ENCODE measurements at places on chromosomes 3 and 15.
A peak's percentile ranks its signal among the peaks of the same experiment; 100 is the strongest.

GRCh38 chr3:174541708-174542315, 317.3 kb upstream of the NAALADL2 start:
- no peak for DNase-seq

GRCh38 chr15:39202641-39203040, 378.2 kb upstream of the THBS1 start:
- no peak for DNase-seq

DNA sequence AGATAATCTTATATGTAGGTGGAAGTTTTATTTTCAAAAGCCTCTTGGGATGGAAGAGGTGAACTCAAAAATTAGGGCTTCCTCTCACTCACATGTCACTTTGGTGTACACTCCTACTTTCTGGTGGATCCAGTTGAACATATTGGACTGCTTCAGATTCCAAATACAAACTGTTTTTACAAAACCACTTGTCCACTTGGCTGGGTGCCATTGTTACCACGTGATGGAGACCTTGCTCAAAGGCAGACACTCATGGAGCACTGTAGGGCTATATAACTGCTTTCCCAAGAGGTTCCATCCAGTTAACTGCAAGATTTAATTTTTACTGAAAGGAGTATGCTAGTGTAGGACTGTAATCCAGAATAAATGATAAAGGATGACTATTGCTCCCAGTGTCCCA, 307.0 kb downstream of the EPHA6 start:
- no peak for DNase-seq

DNA sequence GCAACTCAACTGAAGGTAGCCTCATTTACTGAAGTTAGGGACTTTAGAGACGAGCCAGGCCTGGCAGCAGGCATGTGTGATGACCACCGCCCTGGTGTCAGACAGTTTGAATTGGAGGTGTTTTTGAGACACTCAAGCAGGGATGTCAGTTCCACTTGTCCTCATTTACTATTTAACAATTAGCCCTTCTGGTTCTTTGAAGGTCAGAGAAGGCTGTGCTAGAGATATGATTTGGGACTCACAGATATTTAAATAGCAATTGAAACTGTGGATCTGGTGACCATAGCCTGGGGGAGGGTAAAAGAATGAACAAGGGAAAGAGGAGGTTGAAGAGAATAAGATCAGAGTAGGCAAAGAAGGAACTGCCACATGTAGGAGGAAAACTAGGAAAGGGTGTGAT, 74.6 kb downstream of the REC114 start:
- no peak for DNase-seq

- no peak for DNase-seq
Measured at GRCh38 chr15:31320022-31320421, 6.6 kb upstream of the KLF13 start.

DNA sequence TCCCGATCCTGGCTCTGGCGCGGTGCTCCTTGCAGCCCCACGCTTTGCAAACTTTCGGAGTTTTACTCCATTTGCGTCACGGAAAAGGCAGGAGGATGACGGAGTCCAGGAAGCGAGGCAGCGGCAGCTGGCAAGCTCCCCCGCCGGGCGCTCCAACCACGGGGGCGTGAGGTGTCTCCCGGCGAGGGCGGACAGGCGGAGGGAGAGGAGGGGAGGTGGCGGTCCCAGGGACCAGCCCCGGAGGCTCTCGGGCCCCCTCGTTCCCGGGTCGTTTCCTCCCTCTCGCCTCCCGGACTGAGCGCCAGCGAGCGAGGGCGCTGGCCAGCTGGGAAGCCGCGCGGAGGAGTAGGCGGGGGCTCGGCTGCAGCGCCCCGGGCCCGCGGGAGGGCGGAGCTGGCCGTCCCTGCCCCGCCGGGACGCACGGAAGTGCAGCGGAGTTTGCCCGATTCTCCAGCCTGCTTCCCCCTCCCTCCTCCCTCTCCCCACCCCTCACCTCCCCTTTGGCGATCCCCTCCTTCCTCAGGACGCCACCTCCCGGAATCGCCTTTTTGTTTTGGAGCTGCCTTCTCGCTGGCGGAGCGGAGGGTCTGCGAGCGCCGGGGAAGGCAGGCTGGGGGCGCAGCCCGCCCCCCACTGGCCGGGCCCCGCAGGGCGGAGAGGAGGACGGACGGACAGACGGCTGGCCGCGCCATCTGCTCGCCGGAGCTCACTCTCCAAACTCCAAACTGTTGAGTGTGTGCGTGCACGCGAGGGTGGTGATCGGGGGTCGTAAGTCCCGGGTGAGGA, at the start of gene SNX33:
SNX33 (plus strand) TSS at position 543 of the 786 bp plus-strand sequence. CDS start 1,191 bp downstream, outside the sequence.
- peak; percentile 78 for DNase-seq

DNA sequence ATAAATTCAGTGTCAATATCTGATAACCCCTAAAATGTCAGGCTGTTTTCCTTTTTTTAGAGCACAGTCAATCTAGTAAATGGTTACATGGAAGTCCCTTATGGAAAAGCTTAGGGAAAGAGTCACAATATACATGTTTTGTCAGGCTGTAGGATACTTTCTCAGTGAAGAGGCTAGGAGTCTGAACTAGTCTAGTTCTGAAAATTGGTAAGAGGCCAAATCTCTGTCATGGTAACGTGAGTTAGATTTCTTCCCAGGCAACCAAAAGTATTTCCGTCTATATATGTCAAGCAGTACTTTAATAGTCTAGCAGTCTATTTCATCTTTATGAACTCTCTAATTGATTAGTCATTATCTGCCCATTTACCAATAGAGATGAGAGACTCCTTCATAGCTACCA, 215.9 kb upstream of the LRRC3B start:
- no peak for DNase-seq

- no peak for DNase-seq
Measured at GRCh38 chr3:183278479-183279088, 25.5 kb downstream of the B3GNT5 start.

GRCh38 chr3:169091196-169091823, 572.2 kb downstream of the MECOM start:
- DNase-seq = no peak

DNA sequence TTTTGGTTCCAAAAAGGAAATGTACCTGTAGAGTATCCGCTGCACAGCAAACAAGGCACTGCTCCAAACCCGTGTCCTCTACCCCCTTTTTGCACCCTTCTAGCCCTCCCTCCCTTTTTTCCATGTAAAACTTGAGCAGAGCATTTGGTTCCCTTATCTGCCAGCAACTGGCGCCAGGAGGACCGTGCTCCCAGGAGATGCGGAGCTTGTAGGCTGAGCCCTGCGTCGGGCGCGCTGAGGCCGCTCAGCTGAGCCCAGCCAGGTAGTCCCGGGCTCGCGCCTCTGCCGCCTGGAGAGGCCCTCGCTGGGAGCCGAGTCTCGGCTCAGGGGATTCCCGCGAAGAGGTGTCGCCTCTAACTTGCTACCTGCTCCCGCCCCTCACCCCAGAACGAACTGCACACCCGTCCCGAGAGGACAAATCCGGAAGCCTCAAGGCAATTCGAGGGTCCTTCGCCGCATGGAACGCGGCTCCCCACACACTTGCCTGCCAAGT, 575 bp downstream of the TRPM7 start:
- DNase-seq = peak; percentile 22

- DNase-seq = no peak
Measured at GRCh38 chr15:72092006-72092405, 25.9 kb downstream of the MYO9A start.

DNA sequence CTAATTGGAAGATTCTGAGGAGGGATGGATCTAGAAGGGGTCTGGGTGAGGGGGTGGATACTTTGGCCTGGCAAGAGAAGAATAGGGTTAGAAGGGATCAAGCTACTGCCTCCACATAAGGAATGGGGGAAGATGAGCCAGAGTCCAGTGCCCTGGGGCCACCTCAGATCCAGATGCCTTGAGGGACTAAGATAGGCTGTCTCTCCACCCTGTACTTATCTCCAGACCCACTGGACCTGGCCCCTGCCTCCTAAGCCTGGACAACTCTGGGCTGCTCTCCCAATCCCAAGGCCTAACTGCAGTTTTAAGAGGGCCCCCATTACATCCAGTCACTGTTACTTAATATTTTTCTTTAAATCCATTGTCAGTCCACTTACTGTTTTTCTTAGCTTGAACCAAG, 2.0 kb downstream of the DVL3 start:
- no peak for DNase-seq

- no peak for DNase-seq
Measured at GRCh38 chr3:1262246-1262645, 169.4 kb downstream of the CNTN6 start.

DNA sequence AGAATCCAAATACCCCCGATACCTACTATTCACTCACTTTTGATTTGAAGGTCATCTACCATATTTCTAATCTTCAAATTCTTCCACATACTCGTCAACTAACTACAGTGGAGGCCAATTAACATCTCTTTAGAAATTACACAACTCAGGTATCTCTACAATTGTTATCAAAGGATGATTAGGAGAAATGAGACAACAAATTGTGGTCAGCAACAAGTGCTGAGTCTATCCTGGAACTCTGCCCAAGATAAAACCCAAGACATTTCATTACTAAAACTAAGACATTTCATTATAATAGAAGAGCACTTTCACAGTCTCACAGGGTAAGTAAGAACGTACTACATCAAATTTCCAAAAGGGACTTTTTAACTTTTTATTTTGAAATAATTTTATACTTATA, 100.0 kb downstream of the TBC1D5 start:
- DNase-seq = no peak

DNA sequence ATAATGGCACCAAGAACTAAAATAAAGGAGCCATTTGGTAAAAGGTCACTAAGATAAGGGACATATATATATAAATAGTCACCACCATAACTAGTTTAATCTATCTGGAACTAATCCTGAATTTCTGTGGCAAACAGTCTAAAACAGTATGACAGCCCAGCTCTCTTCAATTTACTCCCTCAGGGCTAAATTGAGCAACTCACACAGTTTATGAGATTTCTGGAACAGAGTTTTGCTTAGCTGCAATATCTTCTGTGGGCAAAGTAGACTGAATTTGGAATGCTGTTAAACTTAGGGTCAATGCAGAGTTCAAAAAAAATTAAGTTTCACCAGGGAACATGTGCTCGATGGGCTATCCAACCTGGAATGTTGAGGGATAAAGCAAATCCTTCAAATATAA, 70.1 kb upstream of the VEPH1 start:
- no peak for DNase-seq

DNA sequence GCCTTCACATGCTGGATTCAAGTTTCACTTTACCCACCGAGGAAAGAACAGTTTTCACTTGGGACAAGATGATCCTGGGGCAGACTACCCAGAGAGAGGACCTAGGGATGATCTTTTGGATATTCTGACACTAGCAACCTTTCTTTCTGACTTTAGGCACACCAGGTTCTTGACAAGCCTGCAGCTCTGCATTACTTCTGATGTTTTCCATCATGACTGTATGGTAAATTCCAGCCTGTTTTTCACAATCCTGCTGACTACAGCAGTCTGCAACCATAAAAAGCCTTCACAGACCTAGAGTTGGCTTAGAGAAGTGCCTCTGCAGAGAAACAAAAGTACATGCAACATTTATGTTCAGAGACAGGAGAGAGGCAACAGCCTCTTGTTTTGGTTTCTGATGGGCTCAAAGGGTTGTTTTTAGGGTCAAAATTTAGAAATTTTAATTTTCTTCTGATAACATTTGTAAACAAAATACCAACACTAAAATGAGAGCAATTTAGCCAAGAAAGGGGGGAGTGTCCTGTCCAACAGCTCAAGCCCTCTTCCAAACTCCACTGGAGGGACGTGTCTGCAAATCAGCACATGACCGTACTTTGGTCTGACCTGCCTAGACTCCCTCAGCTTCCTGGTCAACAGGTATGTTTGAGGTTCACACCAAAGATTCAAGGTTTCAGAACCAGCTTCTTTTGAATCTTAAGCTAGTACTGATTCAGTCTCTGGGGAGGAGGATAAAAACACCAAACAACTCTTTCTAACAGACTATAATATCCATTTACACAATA, 799 bp downstream of the ABI3BP start:
- no peak for DNase-seq

GRCh38 chr3:61650719-61651410, 89.5 kb downstream of the PTPRG start:
- no peak for DNase-seq

- no peak for DNase-seq
Measured at GRCh38 chr3:136021803-136022202, 56.3 kb downstream of the PPP2R3A start.

All from CMK (cell line).